NB4 (cell line): ENCODE measurements at places on chromosomes 3 and 15.

- peak; percentile 46 for DNase-seq
Observed at GRCh38 chr3:150132101-150132749, 161.5 kb upstream of the PFN2 start.

DNA sequence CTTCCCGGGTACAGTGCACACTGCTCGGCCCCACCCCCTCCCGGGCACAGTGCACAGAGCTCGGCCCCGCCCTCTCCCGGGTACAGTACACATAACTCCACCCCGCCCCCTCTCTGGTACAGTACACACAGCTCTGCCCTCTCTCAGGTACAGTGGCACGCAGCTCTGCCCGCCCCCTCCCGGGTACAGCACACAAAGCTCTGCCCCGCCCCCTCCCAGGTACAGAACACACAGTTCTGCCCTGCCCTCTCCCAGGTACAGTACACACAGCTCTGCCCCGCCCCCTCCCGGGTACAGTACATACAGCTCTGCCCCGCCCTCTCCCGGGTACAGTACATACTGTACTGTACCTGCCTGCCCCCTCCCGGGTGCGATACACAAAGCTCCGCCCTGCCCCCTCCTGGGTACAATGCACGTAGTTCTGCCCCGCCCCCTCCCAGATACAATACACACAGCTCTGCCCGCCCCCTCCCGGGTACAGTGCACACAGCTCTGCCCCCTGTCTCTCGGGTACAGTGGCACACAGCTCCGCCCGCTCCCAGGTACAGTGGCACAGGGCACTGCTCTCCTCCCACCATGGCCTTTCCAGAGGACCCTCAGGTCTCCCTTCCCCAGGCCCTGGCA is 16.4 kb upstream of the PRR20G start:
- DNase-seq: no peak

DNA sequence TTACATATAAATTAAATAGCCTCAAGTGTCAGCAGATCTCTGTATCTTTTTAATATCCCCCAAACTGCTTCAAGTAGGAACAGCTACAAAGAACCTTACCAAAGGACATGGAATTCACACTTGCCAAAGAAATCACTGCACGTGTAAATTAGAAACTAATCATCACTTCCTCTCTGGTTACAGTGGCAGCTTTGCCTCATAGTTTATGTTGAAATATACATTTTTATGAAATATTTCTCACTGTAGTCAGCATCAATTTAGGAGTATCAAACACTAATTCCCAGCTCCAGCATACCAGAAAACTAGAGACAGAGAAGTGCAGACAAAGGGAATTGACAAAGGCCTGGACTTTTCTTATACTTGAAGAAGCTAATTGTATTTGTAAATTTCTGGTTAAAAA is 260.9 kb downstream of the TIGIT start:
- no peak for DNase-seq

- DNase-seq: peak; percentile 1
Observed at GRCh38 chr3:2036076-2036475, 62.6 kb upstream of the CNTN4 start.

- no peak for DNase-seq
Observed at GRCh38 chr3:155012584-155012983, 67.5 kb upstream of the MME start.

- DNase-seq: no peak
Observed at GRCh38 chr3:127739347-127740135, 66.8 kb downstream of the ABTB1 start.

GRCh38 chr3:99693636-99694035 is 55.2 kb downstream of the COL8A1 start:
- no peak for DNase-seq

DNA sequence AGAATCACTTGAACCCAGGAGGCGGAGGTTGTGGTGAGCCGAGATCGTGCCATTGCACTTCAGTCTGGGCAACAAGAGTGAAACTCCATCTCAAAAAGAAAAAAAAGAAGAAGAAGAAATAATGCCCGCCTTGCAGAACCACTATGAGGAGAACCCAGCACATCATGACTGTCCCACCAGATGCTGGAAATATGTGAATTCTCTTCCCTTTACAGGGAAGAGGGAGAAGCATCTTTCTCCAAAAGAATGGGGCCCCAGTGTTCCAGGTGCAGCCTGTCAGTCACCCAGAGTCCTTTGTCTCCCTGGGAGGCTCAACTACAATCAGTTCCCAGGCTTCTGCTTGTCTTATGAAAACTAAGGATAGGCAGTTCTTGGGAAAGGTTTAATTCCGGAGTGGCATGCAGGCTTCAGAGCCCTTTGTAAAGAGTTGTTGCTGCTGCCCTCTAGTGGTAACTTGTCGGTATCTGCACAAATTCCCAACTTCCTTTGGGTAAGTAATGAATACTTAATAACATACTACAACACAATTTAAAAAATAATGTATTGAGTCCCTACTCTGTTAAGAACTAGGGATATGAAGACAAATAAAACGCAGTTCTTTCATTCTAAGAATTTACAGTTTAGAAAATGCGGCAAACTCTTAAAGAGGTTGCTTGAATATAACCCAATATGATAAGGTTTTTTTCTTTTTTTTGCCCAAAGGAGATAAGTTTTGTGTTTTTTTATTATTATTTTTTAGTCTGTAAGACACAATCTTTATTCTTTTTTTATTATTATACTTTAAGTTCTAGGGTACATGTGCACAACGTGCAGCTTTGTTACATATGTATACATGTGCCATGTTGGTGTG is 18.6 kb upstream of the TICRR start:
- peak; percentile 74 for DNase-seq

DNA sequence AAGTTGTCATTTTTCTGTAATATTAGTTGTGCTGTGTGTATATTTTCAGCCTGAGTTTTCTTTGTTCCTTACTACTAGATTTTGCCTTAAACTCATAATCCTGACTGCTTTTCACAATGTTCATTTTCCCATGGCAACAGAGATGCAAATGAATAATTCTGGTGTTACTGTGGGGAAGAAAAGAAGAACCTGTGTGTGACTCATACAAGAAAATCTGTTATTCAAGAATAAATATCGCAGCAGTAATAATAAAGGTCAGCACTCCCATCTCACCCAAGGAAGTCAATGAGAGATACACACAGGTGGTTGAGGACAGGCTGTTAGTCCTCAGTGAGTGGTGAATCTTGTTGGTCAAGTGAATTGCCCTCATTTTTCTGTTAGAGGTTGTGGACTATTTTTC is 656.6 kb upstream of the NAALADL2 start:
- DNase-seq: no peak

- peak; percentile 24 for DNase-seq
Observed at GRCh38 chr3:134251731-134252391, 1.2 kb upstream of the RYK start.

DNA sequence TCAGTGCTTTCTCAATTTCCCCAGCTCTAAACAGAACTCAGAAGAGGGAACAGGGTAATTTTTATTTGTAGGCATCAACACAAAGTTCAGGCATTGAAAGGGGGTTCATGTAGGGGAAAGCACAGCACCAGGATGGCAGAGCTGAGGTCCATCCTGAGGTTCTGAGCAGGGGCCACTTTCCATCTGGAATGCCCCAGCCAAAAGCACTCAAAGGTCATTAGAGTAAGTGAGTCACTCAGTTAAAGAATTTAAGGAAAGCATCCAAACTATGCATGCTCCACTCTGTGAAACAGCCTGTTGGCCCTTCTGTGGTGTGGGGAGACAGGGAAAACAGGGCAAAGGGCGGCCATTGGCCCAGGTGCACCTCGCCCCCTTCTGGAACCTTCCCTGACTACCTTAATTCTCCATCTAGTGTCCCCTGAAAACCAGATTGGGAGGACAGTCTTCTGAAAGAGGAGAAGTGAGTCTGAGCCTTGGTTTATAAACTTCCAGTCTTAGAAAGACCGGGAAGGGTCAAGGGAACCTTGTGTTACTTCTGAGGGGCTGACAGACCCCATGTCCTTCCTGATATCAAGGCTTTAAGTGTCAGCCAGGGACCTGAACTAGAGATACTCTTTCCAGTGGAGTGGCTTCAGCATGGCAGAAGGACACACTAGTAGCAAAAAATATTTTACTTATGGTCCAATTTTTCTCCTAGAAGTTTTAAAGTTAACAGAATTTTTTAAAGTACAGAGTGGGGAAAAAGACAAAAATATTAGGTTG is 133.3 kb downstream of the MYLK start:
- DNase-seq: no peak

- no peak for DNase-seq
Observed at GRCh38 chr15:97301166-97301565, 659.3 kb upstream of the ARRDC4 start.

DNA sequence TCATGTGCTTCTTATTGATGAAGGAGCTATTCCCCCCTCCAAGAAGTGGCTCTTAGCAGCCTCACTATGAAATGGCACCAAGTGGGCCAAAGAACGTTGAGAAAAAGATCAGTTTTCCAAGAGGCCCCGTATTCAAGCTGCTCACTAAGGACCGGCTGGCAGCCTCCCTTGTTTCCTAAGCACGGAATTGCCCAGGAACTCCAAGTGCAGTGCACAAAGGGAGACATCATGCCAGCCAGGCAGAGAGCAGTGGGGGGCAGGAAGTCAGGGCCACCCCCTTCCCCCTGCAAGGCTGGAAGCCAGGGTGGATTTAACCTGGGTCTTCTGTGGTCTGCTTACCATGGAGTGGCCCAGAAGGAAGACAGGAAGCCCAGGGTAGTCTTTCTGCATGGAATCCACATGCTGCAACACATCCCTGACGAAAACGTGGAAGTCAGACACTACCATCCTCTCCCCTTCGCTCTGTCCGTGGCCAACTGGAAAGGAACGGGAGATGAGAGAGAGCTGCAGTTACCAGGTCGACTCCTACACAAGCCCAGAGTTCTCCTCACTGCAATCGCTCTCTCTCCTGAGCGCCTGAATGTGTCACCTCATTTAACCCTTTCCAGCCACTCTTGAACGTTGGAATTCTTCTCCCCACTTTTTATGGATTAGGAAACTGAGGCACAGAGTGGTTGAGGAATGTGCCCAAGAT is 49.5 kb downstream of the ABTB1 start:
- DNase-seq: no peak

GRCh38 chr3:197472151-197472550 is 83.6 kb downstream of the BDH1 start:
- no peak for DNase-seq

DNA sequence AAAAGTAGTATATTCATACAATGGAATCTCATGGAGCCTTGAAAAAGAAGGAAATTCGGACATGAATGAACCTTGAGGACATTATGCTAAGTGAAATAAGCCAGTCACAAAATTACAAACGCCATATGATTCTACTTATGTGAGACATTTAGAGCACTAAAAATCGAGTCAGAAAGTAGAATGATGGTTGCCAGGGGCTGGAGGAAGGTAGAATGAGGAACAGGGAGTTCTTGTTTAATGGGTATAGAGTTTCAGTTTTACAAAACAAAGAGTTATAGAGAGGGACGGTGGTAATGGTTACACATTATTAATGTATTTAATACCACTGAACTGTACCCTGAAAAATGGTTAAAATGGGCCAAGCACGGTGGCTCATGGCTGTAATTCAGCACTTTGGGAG is 19.5 kb downstream of the UBXN7 start:
- no peak for DNase-seq

DNA sequence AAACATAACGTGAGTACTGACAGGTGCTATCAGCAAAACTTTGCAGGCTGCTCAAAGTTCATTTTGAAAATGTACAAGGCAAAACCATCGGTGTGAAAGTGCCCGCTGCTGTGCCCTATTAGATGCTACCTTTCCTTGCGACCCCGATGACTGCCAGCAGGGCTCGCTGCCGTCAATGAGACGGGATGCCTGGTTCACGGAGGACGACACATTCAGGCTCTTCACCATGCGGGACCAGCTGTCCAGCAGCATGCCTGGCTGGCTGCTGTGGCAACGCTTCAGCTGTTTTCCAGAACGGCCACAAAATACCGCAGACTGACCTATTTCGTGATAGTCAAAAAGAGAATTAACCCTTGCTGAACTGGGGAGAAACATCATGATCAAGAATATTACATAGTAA is 92.7 kb upstream of the OCA2 start:
- DNase-seq: peak; percentile 3

- no peak for DNase-seq
Observed at GRCh38 chr3:27326629-27327545, 42.3 kb downstream of the NEK10 start.

GRCh38 chr3:126983653-126984390 is 907 bp downstream of the PLXNA1 start:
- peak; percentile 28 for DNase-seq
